ENCODE measurements at places on chromosomes 11 and 22. TPM values are rescaled to one million over a fixed set of nuclear protein-coding genes. Genes with fewer than 3 reads are reported as not detected.

OR51E1 gene
- total RNA-seq: not detected

CBLIF gene
- total RNA-seq: not detected

DCHS1 gene
- total RNA-seq: 0.13 TPM

HEPHL1 gene
- not detected for total RNA-seq

C11orf65 gene
- 0.36 TPM for total RNA-seq

C11orf87 gene
- total RNA-seq: not detected

OR2AG1 gene
- total RNA-seq: not detected

SAC3D1 gene
- 62.7 TPM for total RNA-seq

FAM227A gene
- 0.80 TPM for total RNA-seq

CRYBA4 gene
- not detected for total RNA-seq

MMP10 gene
- total RNA-seq: 0.88 TPM

KCNQ1OT1 gene
- total RNA-seq: 0.07 TPM

OR8D1 gene
- not detected for total RNA-seq

SCARF2 gene
- total RNA-seq: 0.59 TPM
